Inflammatory macrophage (primary cell): ENCODE measurements at places on chromosomes 11 and 22.

GRCh38 chr11:122637541-122637940, 18.0 kb upstream of the UBASH3B start:
- DNase-seq: peak; percentile 31

- DNase-seq: no peak
These were observed 43.5 kb downstream of the GNB1L start for GRCh38 chr22:19811211-19811621.

DNA sequence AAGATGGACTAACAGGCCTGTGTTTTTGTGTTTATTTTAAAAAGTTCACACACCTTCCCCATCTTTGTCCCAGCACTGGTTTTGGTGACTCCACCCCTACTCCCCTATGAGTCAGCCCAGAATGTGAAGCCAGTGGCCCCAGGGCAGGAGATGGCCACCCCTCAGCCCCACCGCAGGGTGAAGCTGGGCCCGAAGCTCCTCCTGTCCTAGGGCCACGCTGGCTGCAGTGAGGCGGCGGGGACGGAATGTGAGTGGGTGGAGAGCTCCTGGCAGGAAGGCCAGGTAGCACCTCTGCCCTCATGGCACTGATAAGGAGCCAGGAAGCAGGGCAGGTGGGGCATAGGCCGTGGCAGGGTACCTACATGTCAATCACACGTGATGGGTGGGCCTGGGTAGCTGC, 39.9 kb downstream of the SGSM3 start:
- DNase-seq: no peak

- peak; percentile 36 for DNase-seq
These were observed 1.6 kb downstream of the SUN2 start for GRCh38 chr22:38753948-38754750.

- DNase-seq: peak; percentile 94
These were observed 671 bp upstream of the PICALM start for GRCh38 chr11:86069408-86070101.

- no peak for DNase-seq
These were observed 1.9 kb downstream of the CLTCL1 start for GRCh38 chr22:19289475-19290161.

GRCh38 chr11:105783216-105783615, 173.3 kb downstream of the GRIA4 start:
- no peak for DNase-seq

GRCh38 chr11:84905411-84905810, 721.7 kb downstream of the DLG2 start:
- no peak for DNase-seq

- peak; percentile 85 for DNase-seq
These were observed 55.1 kb downstream of the IGLL5 start for GRCh38 chr22:22942511-22943329.

GRCh38 chr11:70201882-70202861, 924 bp upstream of the FADD start:
- DNase-seq: peak; percentile 11

DNA sequence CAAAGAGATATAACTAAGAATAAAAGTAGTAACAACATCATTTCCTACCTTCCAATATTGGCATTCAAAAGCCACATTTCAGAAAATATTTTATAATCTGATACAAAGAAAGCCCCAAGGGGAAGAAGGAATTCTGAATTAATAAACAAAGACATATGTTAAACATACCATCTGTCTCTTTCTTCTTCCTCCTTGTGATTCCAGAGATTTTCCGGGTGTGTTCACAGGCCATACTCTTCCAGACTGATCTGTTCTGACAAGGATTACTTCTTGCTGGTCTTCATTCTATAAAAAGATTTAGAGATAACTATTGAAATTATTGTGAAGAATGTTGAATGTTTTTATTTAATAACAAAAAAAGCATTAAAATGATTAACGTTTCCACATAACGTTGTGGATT, 65.0 kb downstream of the CWF19L2 start:
- no peak for DNase-seq

GRCh38 chr11:19843079-19843478, 130.4 kb downstream of the NAV2 start:
- no peak for DNase-seq

DNA sequence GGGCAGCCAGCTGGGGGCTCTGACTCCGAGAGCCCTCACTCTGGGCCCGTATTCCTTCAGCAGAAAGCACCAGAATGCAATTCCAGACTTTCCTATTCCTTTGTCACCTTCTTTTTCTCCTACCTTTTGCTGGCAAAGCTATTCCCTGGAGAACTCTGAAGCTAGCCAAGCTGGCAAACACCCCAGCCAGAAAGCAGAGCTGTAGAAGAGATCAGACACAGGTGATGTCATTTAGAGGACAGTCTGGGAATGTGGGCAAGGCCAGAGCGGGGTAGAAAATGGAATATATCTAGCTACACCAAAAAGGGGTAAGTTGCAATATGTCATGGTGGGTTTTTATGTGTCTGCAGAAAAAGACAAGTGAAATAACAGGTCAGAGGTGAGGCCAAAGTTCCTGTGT, 205.1 kb downstream of the NXPE2 start:
- DNase-seq: no peak
